Right lung (tissue), 10 donors: ENCODE measurements at places on chromosomes 3 and 15.

- peak; percentile 60 for DNase-seq
Observed at GRCh38 chr3:182524711-182525401, 268.4 kb upstream of the ATP11B start.

GRCh38 chr3:140164922-140165590 lies 230.1 kb downstream of the CLSTN2 start:
- no peak for DNase-seq

- DNase-seq = no peak
Observed at GRCh38 chr3:151923901-151924300, 50.5 kb downstream of the SUCNR1 start.

- DNase-seq = no peak
Observed at GRCh38 chr3:182697345-182697919, 95.9 kb upstream of the ATP11B start.

DNA sequence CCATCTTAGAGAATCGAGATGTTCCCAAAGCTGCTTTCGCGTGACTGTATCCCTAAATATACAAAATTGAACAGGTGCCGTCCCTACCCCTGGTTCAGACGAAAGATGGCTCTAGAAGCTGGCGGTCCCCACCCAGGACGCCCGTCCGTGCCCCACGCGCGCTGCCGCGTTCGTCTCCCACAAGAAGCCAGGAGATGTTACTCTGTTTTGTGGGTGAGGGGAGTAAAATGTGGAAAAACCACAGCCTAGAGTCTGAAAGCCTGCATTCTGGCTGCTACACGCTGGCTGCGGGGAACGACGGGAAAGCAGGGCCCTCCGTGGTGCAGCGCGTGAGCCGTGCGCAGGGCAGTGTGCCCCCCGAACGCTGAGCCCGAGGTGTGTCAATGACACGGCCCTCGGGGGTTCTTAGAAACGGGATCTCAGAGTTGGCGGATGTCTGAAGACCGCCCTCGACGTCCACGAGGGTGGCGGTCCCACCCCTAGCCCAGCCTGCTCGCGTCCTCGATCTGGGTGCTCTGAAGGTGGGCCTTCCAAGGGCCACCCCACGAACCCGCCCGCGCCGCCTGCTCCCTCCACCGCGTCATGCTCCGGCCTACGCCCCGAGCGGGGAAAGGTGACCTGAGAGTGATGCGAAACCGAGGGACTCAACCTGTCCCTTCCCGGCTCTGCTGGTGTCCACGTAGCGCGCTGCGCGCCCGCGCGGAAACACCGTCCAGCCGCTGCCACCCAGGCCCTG lies 95.6 kb downstream of the OCA2 start:
- no peak for DNase-seq

- no peak for DNase-seq
Observed at GRCh38 chr3:130662501-130662996, 84.1 kb downstream of the PIK3R4 start.

- DNase-seq = no peak
Observed at GRCh38 chr3:40524222-40524567, 565 bp upstream of the ZNF621 start.

DNA sequence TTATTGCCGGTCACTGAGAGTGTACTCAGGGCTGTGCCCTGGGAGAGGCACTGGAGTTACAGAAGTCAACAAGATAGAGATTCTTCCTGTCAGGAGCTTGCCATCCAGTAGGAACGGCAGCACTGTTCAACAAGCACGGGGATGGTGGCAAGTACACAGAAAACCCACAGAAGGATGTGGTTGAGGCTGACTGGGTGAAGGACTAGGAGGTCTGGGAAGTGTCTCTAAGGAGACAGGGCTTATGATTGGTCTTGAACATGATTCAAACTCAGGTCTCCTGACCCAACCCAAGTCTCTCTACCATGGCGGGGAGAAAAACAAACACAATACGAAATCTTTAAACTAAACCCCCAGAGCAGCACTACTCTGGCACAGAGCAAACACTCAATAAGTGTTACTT lies 37.6 kb downstream of the ERICH6 start:
- DNase-seq = no peak

GRCh38 chr3:4754180-4755086 lies 224.8 kb upstream of the BHLHE40 start:
- DNase-seq = no peak

- DNase-seq = no peak
Observed at GRCh38 chr3:171168086-171168485, 141.6 kb upstream of the SLC2A2 start.

GRCh38 chr15:47570044-47570443 lies 147.3 kb upstream of the SEMA6D start:
- no peak for DNase-seq

DNA sequence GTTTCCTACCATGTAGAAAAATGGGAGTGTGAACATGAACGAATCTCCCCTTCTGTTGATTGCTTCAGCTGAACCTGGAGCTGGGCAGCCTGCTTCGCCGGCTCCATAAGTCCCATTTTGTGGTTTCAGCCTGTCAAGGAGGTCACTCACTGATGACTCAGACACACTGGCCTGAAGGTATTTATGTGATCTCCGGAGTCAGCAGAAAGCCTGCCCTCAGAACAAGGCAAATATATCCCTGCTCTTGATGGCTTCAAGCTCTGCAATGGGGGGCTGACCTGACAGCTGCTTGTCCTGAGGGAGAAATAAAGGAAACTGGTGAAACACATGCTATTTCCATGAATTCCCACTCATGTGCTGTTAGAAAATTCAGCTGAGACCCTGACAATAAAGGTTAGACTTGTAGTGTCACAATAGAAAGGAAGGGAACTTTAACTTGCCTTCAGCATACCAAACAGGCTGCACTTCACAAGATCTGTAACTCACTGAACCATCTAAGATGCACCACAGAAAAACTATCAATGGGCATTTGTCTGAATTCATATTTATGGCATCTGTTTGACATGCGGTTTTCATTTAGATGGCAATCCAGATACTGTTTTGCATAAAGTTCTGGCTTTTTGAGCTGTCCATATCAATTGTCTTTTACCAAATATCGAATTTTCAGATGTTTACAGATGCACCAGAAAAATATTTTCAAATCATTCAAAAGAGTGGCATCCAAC lies 282.0 kb upstream of the VEPH1 start:
- no peak for DNase-seq

DNA sequence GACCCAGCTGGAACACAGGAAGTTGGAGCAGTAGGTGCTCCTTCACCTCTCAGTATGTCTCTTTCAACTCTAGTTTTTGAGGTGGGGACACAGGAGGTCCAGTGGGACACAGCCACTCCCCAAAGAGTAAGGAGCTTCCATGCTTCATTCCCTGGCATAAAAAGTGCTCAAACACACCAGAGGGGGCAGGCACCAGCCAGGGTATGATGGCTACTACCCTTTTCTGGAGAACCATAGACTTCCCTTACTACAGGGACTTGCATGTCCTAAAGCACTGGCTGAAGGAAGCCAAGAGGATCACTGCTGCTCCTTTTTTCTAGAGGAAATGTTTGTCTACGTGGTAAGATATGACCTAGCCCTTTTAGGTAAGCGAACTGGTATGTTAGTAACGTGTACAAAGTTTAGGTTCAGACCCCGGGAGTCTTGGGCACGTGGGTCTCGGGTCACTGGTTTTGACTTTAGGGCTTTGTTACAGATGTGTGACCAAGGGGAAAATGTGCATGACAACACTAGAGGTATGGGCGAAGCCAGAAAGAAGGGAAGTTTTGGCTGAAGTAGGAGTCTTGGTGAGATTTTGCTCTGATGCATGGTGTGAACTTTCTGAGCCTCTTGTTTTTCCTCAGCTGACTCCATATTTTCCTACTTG lies 11.9 kb downstream of the IL17RB start:
- DNase-seq = no peak

DNA sequence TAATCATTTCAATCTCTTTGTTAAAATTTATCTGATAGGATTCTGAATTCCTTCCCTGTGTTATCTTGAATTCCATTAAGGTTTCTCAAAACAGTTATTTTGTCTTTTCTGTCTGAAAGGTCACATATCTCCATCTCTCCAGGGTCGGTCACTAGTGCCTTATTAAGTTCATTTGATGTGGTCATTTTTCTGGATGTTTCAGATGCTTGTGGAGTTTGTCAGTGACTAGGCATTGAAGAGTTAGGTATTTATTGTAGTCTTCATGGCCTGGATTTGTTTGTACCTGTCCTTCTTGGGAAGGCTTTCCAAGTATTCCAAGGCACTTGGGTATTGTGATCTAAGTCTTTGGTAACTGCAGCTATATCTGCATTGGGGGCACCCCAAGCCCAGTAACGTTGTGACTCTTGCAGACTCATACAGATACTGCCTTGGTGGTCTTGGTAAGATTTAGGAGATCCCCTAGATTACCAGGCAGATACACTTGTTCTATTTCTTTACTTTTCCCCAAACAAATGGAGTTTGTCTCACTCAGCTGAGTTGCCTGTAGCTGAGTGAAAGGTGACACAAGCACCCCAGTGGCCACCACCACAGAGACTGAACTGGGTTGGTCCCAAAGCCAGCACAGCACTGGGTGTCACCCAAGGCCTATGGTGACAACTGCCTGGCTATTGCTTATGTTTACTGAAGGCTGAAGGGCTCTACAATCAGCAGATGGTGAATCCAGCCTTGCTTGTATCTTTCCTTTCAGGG lies 18.9 kb upstream of the SLC27A2 start:
- no peak for DNase-seq

DNA sequence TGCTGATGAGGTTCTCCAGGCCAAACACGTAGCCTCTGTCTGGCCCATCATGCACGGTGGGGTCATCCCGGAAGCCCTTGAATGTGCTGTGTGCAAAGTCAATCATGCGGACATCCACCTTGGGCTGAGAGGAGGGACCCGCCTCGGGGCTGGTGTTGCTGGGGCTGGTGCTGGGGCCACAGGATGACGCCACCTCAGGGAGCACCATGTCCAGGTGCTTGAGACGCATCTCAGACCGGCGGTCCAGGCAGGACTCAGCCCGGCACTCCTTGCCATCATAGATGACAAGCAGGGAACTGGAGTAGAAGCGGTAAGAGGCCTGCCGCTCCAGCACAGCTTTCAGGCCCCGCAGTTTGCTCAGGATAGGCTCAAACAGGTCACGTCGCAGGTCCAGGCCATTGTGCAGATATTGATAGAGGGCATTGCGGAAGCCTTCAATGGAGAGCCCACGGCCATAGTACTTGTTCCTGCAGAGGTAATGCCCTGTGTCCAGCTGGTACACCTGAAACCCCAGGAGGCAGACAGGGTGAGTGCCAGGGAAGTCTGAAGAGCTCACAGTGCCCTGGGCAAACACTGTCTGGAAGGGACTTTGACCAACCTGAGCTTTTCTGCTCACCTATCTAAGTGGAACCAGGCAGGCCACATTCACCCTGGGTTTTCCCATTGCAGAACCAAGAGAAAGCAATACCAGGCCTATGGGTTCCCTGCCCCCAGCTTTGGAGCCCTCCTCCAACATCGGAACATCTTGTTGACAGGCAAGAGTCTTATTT lies 3.6 kb upstream of the GMPPB start:
- no peak for DNase-seq

- no peak for DNase-seq
Observed at GRCh38 chr15:36136049-36136448, 443.4 kb upstream of the CDIN1 start.

GRCh38 chr3:30073622-30074021 lies 532.8 kb upstream of the TGFBR2 start:
- no peak for DNase-seq

DNA sequence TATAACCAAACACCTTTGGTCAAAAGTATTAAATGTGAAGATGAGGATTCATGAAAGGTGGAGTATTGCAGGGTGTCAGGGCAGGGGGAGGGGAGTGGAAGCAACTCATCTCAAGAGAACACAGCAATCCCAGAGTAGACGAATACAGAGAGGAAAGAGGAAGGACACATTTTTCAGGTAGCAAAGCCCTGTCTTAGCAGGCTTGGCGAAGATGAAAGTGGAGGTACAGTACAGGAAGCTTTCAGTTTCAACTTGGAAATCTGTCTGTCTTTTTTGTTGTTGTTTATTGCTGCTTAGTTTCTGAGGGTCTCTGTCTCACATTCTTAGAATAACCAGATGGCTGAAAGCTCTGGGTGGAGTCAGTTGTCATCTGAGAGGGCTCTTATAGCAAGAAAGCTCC lies 80.8 kb upstream of the GPR149 start:
- DNase-seq = no peak

DNA sequence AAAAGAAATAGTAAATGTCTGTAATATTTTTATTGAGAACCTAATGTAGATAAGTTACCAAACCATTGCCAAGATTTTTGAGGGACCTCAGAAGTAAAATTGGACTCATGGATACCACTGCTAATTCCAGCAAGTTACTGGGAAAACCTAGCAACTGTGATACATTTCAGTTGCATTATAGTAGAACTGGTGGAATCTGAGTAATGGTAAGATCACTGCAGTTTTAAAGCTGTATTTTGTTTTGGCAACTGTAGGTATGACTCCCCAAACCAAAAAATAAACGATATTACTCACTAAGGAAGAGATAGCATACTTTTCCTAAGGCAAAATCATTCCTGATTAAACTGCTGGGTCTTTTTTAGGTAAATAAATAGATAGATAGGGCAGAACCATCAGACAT lies 54.0 kb downstream of the ARMC8 start:
- no peak for DNase-seq

GRCh38 chr3:105801397-105801796 lies 67.4 kb downstream of the CBLB start:
- no peak for DNase-seq

GRCh38 chr3:189056646-189057335 lies 115.0 kb upstream of the TPRG1 start:
- DNase-seq = no peak

GRCh38 chr3:139555249-139555648 lies 15.7 kb upstream of the RBP1 start:
- no peak for DNase-seq

DNA sequence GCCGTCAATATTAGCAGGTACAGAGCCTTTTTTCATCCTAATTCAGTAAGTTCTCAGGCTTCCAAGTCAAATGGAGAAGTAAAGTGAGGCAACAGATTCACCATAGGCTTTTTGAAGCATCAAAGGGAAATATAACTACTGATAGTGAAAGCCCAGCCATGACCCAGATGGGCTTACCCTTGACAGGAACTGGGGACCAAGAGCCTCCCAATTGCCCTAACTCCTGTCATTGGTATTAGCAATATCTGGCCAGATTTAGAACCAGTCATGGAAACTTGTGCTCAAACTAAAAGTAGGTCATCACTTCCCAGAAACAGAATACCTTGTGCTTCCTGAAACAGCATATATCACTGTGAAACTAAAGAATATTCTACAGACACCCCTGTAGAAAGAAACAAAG lies 33.0 kb downstream of the NME9 start:
- no peak for DNase-seq

DNA sequence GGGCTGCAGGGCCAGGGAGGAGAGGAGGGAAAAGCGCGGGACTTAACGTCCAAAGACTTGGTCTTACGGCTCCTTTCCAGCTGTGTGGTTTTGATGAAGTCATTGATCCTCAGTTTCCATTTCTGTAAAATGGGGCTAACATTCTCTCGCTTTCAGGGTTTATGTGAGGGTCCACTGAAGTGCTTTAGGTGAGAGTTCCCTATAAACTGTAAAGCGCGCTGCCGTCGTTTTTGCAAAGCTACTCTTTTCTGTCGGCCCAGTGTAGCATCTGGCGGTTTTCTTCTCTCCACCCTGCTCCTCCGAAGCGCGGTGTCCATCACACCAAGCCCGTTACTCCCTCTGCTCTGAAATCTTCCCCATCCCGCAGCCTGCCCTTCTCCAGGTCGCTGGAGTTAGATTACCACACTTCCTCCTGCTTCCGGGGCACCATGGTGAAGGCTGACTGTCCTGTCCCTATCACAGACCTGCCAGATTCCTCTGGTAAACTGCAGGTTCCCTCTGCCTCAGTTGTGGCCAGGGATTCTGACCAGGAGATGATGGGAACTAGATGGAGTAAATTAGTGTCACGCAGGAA lies 702 bp upstream of the DNAJC17 start:
- DNase-seq = no peak
